ENCODE measurements at places on chromosomes 1 and 21.

DNA sequence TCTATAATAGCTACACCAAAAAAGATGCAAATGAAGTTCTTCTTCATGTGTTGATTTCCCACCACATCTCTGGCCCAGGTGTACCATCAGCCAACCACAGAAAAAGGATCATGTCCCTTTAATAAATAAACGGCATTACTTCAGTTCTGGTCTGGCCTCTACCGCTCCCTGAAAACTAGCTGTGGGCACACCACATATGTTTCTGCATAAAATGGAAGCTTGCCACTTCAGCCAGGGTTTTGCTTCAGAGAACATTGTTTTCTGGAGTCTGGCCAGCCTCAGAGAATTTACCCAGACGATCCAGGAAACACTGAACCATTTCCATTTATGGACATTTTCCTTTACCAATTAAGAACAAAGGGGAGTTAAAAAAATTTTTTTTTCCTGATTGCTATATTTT is 5.8 kb upstream of the LAMC2 start:
- no peak for DNase-seq

DNA sequence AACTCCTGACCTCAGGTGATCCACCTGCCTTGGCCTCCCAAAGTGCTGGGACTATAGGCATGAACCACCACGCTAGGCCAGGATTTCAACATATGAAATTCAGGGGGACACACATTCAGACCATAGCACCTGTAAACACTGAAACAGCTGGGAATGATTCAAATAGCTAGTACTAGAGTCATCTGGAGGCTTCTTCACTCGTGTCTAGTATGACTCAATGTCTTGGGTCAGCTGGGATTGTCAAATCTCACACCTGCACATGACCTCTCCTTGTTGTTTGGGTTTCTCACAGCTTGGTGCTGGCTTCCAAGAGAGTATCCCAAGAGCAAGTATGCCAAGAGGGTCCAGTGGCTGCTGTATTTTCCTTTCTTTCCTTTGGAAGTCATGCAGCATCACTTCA is 75.1 kb downstream of the PGM1 start:
- no peak for DNase-seq

DNA sequence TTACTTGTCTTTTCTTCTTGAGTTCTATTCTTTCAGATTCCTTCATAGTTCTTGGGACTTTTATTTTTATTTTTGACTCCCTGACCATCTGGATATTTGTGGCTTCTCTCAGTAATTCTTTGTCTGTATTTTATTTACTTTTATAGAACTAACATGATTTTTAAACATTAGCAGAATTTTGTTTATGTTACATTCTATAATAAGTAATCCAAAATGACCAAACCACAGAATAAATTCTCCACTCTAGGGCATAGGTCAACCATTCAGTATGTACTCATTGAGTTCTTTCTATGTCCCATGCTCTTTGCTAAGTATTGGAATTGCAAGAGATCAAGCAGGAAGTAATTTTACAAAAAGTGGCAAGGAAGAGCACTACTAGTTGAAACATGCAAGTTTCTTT is 969.0 kb downstream of the TTLL7 start:
- no peak for DNase-seq

DNA sequence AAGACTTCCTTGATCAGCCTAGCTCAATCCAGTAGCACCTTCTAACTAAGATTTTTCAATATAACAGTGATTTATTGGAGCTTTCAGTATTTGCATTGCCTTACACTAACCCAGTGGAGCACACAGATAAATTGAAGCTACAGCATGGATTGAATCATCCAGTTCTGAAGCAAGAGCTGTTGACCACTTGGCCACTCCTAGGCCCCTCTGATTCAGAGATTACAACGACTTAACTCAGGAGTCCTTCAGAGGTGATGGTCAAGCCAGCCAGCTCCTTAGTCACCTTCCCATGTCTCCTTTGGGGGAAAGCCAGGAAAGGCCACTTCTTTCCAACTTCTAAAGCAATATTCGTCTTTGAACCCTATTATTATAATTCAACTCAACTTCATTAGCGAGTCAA is 151.8 kb downstream of the TENT5C start:
- DNase-seq: no peak

DNA sequence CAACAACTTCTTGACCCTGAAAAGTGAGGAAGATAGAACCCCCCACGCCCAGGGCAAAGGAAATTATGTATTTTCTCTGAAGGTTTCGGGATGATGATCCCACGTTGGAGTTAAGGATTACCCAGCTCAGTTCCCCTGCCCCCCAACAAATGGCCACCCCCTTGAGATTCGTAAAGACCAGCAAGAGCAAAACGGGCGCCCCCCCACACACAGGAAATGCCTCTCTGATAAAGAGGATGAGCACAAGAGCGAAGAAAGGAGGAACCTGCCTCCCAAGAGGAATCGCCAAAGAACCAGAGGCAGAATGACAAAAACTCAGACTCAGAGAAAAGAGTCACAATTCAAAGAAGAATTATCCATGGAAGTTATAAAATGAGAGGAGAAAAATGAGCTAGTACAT is 576.9 kb downstream of the MATN1 start:
- no peak for DNase-seq

GRCh38 chr1:187788718-187789117 is 960.0 kb downstream of the PLA2G4A start:
- no peak for DNase-seq

GRCh38 chr1:25445993-25446538 is 15.4 kb downstream of the MACO1 start:
- no peak for DNase-seq

DNA sequence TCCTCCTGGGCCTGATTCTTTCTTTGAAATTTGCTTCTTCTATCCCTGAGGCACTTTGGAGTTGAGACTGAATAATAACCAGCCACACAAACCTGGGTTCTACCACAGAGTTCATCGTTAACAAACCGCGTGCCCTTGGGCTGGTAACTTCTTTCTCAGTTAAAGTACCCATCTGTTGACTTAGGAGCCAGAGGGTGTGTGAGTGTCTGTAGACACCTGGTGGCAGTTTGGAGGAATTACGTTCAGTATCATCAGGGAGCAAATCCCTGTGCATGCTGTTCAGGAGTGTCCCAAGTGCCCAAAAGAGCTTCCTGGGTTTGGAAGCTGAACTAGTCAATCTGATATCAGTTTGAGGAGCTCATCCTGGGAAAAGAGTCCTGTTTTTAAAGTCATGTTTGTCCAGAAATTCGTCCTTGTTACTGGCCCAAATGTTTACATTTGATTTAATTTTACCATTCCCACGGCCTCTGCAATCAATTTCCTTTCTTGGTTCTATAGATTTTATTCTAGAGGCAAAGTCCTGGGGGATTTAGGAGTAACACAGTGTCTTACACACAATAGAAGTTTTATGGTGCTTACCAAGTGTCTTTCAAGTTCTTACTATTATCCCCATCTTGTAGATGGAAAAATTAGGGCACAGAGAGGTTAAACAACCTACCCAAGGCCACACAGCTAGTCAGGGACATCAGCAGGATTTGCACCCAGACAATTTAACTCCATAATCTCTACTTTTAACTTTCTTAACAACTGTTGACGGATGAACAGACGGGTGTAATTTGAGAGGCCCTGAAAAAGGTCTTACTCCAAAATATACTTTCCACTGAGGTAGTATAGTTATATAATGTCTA is 26.7 kb upstream of the RPTN start:
- DNase-seq: peak; percentile 21

DNA sequence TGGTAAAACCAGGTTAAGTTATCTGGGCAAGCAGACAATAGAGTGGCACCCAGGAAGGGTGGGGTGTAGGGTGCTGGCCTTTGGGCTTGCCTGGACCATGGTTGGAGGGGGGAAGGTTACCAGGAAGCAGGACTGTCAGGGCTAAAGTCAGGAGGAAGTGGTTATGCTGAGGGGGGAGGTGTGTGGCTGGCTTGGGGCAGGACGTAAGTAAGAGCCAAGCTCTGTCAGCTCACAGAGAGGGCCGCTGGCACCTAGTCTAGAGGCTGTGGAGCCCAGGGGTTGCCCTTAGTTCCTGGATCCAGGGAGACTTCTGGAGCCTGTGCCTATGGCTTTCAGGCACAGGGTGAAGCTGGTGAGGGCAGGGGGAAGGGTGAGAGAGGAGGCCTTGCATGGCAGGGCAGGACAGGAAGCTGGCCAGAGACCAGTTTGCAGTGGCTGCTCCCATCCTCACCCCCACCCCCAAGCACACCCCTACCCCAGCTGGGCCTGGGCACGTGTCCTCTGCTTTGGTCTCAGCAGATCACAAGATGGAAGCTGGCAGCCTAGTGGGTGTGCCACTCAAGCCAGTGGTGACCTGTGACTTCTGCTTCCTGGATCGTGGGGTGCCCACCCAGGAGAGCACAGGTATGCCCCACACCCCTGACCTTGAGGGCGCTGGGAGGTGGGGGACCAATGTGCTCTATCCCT is 20.5 kb upstream of the SMYD3 start:
- no peak for DNase-seq

DNA sequence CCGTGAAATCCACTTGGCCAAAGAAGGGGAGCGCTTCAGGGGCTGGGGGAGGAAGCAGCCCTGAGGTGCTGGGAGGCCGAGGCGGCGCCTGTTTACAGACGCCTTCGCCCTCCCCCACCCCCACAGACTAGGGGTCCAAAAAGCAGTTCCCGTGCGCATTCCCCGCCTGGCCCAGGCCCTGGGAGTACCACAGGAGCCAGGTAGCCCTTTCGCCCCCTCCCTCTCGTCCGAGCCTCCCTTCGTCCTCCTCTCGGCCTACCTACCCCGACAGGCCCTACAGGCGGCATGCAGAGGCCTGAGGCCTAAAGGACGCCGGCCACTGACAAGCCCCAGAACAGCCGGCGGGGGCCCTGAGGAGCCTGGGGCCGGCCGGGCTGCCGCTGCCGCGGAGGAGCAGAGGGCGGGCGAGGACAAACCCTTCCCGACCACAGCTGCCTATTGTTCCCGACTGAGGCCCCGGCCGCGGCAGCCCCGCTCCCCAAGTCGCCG is 522 bp downstream of the RC3H1 start:
- peak; percentile 65 for DNase-seq

DNA sequence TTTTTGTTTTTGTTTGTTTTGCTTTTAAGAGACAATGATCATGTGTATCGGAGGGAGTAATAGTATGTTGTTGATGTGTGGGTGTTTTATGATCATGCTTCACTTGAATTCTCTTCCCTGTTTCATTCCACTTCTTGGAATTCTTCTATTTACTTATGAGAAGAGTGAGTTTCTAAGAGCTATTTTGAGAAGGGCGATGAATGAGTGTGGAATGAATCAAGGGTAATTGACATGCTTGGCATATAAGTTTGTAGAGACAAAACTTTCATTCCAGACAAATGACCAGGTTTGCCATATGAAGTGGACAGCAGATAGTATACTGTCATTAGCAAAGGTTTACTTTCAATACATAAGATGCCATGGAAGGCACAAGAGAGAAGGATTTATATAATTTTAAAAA is 42.3 kb upstream of the PDC start:
- DNase-seq: no peak

- DNase-seq: no peak
These were observed 4.0 kb downstream of the H3-3A start for GRCh38 chr1:226066415-226067078.

DNA sequence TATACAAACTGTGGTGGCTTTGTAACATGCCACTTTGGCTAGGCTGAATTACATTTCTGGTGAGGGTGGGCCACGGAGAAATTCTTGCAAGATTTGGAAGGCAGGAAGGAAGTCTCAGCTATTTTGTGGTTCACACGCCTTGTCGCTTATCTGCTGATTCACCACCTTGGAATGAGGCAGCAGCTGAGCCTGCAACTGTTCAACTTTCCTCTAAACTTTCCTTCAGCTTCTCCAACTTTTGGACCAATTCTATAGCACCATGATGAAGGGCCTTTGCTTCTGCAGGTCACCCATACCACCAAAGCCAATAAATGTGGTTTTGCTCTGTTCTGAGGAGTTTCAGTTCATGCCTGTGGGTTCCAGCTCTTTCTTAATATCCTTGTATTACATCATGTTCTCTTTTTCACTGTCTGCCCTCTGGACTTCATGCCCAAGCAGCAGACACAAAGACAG is 337.6 kb upstream of the SNX7 start:
- DNase-seq: no peak

- peak; percentile 24 for DNase-seq
These were observed 188.4 kb downstream of the RRAGC start for GRCh38 chr1:38671221-38671620.

Data from midbrain (tissue), 1 donor.